Effector CD8-positive, alpha-beta T cell (primary cell): ENCODE measurements at places on chromosomes 3 and 15.

DNA sequence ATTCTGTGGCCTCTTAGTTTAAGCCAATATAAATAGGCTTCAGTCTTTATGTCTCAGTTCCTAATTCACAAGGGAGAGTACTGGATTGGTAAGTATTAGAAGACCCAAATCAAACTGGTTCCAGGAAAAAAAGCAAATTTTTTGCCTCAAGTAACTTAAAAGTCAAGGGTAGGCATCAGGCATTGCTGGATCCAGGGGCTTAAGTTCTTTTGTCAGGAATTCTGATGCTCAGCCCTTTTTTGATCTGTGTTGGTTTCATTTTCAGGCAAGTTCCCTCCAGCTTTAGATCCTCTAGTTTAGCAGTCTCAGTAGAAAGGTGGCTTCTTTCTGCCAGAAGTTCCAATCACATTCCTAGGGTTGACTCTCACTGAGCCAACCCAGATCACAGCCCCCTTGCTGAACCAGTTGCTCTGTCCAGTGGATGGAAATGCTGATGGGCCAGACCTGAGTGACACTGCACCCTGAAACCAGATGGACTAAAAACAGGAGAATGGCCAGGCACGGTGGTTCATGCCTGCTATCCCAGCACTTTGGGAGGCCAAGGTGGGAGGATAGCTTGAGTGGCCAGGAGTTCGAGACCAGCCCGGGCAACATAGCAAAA lies 253.5 kb downstream of the SHQ1 start:
- no peak for DNase-seq

DNA sequence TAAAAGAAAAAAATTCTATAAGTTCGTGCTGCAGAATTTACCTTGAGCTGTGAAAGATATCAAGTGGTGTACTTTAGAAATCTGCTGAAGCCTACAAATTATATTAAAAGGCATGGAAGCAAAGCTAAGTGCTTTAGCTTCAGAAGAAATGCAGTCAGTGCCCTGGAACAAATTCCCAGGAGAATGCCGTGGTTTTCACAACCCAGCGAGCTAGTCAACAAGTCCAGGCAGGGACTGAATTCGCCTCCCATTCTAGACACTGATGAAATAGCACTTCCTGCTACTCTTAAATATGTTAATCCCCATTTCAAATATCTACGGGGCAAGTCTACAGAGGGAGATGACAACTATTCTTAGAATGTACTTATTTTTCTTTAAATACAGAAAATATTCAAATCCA lies 326.4 kb upstream of the IGF1R start:
- DNase-seq, result no peak

- no peak for DNase-seq
Observed at GRCh38 chr15:76963596-76963995, 31.3 kb upstream of the PSTPIP1 start.

- no peak for DNase-seq
Observed at GRCh38 chr3:133547432-133548041, 25.9 kb upstream of the CDV3 start.

DNA sequence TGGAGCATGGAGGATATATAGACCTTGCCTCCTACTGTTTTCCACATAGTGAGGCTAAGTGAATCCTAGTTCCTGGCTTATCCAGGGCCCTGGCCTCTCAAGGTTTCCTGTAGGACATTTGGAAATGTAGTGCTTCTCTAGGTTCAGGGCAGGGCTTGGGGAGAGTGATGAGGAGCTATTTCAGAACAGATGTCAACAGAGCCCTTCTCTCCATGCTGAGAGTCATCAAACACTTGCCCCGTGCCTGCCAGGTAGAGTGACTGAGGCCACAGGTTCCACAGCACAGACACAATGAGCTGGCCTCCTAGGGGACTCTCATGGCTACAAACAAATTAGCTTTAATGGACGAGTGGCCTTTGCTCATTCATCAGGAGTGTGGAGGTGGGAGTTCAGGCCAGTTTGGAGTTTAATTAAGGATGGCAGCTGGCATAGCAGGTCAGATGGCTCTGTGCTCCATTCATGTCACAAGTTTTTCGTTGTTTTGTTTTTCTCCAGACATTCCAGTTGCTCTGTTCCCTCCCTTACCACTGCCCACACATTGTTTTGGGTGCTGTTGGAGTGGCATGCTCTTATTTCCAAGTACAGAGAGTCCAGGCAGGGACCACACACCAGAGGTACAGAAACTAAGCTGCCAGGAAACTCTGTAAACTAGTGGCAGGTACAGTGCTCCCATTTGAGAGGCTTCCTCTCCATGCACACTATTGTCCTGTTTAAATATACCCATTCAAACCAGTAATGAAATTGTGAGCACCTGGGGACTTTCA lies 189.8 kb downstream of the RYR3 start:
- no peak for DNase-seq

- DNase-seq, result no peak
Observed at GRCh38 chr15:78055919-78056713, 21.4 kb downstream of the TBC1D2B start.

GRCh38 chr3:134647902-134648760 lies 2.7 kb downstream of the KY start:
- DNase-seq, result no peak

GRCh38 chr15:29139540-29140459 lies 129.8 kb downstream of the NSMCE3 start:
- DNase-seq, result peak; percentile 38
